ENCODE measurements at places on chromosomes 12 and 14.

DNA sequence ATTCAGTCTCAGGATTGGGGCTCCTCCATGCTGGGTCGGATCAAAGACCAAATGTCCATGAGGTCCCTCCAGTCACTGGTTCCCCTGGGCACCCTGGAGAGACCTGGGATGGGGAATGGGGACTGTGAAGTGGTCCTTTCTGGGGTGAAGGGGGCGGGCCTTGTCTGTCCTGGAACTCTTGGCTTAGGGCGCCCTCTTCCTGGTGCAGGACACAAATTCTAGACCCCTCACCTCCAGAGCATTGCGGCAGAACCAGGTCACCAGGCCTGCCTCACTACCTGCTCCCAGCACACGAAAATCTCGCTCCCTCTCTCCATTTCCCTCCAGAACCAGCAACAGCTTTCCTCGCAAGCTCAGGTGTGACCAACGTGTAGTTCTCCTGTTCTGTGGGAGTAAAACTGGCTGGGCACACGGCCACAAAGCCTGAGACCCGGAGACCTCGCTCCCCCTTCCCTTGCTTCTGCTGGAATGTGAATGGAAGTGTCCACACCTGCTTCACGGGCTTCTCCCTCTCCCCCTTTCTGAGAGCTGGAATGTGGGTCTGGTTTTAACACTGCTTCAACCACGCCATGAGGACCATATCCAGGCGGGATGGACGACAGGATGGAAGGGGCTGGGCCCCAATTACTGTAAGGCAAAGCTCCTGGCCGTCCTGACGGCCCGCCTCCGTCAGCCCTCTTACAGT lies 112.7 kb downstream of the SCARB1 start:
- DNase-seq, result no peak

- DNase-seq, result no peak
These were observed 34.5 kb downstream of the FBRSL1 start for GRCh38 chr12:132524405-132524804.

DNA sequence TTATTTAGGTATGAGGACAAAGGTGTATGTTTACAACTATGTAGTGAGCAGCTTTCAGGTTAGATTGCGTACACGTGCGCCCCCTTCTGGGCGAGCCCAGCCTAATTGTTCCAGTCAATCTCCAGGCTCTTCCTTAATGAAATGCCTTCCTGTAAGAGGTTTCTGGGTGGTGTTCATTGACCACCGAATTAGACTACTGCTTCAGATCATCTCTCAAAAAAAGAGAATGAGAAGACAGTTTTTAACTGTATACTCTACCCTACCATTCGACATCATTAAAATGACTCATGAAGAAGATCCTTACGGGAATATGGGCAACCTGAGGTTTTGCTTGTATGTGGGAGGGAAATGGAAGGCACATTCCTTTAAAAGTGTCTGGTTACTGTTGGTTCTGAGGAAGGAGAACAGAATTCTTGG lies 2.1 kb downstream of the LUM start:
- DNase-seq, result peak; percentile 20

DNA sequence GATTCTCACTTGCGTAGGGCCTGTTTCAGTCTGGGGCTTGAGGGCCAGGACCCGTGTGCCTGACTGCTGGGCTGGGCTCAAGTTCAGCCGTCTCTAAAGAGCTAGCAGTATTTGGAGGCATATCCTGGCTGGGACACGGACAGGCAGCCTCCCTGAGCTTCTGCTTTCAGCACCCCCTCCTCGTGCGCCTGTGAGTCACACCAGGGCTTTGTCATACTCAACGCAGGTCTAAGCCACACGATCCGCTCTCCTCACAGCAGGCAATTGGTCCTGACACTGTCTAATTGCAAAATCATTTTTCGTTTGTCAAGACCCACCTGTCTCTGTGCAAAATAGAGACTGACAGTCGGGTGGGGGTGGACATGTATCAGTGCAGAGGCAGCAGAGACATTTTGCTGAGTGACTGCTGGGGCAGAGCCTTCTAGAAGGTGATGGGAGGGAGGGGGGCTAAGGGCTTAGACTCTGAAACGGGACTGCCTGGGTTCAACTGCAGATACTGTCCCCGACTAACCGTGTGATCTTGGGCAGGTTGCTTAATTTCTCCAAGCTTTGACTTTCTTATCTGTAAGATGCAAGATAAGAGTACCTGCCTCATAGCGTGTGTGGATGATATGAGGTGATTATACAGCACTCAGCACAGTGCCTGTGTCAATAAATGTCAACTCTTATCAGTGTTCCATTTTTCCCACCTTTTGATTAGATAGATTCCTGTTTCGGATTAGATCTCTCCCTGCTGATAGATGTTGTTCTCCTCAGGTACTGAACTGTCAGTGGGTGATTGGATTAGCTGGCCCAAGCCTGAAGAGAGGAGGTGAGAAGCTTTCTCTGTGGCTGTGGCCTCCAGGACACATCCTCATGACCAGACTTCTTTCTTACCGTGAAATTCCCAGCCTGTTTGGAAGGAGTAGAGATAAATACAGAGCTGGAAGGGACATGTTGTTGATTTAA lies 53.1 kb downstream of the KCNA1 start:
- no peak for DNase-seq

DNA sequence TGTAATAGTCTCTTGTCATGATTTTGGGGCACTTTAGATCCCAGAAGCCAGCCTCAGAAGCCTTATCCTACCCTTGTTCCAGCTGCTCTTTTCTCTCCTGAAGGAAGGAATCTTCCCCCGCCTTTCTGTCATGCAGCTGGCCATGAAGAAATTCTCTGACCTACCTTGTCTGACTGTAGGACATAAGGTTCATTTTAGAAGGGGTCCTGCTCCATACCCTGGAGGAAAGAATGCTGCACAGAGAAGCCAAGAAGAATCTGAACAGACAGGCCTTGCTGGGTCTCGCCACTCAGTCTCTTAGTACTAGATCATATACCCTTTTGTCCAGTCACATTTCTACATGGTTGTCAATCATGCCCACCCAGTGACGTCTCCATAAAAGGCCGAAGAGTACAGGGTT lies 6.2 kb upstream of the TMCC3 start:
- DNase-seq, result no peak

GRCh38 chr12:29673346-29673745 lies 110.4 kb downstream of the TMTC1 start:
- DNase-seq, result no peak

GRCh38 chr12:212415-212714 lies 1.6 kb downstream of the SLC6A12 start:
- no peak for DNase-seq

DNA sequence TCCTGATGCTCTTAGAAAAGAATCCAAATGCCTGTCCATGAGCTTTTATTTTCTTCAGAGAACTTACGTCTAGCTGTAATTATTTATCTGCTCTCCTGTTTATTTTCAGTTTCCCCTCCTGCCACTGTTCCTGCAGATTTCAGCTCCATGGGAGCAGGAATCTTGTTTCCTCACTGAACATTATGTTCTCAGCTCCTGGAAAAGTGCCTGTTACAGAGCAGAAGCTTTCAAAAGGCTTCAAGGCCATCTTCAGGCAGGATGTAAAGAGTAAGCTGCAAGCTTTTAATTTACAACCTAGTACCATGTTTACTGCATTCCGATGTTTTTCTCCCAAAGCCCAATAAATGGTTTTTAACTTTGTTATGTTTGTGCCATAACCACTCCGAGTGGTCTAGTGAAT lies 98.4 kb upstream of the BTG1 start:
- no peak for DNase-seq

DNA sequence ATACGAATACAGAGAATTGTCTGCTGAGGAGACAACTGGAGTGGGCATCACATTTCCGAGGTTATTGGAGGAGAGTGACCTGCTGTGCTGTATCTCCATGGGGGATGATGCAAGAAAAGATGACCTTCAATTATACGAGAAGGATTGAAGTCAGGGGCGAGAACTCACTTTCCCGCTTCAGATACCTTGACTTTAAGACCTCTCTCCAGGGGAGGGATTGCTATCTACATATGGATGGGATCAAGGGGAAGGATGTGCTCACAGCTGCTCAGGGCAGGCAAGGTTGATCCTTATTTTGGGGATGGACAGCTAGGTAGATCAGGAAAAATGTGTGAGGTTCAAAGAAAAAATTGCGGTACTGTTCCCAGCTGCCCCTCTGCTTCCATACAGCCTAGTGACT lies 24.4 kb downstream of the NEUROD4 start:
- no peak for DNase-seq

- DNase-seq, result no peak
These were observed 248.9 kb downstream of the SLC16A7 start for GRCh38 chr12:59844750-59845149.

DNA sequence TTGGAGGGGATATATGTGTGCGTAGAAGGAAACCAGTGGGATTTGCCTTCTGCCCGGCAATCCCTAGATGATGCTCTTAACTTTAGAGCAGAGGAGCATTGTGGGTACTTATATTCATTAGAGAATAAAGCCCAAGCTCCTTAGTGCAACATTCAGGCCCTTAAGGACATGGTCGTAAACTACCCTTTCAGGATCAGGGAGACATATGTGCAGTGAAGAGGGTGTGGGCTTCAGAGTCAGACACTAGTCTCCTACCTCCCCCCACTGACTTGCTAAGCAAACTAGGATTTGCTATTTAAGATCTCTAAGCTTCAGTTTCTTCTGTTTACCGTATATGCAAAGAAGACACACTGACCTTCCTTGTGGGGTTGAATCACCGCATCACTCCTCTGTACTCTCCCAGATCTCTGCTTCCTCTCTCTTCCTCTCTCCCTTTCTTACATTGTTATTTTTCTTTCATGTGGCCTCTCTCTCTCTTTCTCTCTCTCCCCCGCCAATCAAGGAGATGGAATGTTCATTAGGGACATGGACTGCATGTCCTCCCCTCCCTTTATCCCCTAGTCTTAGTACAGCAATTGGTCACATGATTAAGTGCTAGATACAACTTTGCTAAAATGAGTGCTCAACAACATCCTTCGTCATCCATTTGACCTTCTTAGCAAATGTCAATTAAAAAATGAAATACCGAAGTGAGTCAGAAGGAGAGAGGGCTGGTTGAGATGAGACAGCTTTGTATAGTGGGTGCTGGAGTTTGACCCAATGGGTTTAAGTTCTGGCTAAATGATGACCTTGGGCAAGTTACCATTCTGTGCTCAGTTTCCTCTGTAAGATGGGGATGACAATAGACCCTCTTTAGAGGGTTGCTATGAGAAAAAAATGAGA lies 91.7 kb downstream of the TMX1 start:
- DNase-seq, result no peak

DNA sequence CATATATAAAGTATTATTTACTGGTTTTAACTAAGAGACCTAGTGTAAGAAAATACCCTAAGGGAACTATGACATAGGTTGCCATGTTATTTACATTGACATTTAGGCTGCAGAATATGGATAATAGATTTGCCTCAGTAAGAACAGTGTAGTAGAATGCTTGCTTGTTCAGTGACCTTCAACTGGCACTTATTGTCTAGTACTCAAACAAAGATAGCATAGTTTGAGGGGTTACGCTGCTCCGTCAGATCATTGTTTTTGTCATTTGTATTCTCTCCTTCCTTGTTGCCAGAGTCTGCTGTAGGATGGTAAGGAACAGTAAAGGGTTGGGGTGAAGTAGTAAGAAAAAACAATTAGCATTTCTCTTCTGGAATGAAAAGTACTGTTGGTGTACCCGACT lies 33.2 kb downstream of the TOGARAM1 start:
- no peak for DNase-seq

DNA sequence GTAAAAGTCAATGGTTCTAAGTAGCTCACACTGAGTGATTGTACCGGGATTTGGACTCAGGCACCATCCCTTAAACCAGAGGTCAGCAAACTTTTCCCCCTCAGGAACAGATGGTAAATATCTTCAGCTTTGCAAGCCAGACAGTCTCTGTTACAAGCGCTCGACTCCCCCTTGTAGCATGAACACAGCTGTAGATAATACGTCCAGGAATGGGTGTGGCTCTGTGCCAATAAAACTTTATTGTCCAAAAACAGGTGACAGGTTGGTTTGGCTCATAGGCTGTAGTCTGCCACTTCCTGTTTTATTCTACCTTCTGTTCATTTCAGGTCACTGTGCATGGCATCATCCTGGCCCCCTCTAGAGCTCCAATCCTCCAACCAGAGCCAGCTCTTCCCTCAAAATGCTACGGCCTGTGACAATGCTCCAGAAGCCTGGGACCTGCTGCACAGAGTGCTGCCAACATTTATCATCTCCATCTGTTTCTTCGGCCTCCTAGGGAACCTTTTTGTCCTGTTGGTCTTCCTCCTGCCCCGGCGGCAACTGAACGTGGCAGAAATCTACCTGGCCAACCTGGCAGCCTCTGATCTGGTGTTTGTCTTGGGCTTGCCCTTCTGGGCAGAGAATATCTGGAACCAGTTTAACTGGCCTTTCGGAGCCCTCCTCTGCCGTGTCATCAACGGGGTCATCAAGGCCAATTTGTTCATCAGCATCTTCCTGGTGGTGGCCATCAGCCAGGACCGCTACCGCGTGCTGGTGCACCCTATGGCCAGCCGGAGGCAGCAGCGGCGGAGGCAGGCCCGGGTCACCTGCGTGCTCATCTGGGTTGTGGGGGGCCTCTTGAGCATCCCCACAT lies 7.6 kb downstream of the BDKRB1 start:
- no peak for DNase-seq

DNA sequence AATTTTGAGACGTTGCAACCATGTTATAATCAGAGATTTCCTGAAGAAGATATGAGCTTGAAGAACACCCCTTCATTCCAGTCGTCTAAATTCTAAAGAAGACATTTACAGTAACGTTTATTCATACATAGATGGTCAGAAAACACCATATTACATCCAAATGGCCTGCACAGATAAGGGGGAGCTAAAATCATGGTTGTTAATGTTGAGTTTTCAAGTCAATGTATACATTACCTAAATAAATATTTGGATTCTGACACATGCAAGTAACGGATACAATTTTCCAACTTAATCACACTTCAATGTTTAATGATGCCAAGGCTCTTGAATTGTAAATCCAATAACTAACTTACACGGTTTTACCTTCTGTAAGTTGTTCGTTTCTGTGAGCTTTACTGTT lies 318.4 kb downstream of the SLC6A15 start:
- DNase-seq, result no peak

DNA sequence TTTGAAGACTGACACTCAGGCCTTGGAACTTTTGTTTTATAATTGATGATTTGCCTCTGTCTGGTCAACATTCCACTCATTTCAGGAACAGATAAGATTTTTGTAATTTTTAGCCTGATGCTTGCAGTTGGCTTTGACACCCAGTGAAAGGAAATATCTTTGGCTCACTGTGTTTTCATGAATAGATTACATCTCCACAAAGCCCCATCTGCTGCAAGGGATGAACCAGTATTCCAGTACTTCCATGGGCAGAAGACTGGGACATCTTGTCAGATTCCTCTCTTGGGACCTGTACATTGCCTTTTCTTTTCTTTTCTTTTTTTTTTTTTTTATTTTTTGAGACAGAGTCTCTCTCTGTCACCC lies 28.4 kb downstream of the GSG1 start:
- no peak for DNase-seq

DNA sequence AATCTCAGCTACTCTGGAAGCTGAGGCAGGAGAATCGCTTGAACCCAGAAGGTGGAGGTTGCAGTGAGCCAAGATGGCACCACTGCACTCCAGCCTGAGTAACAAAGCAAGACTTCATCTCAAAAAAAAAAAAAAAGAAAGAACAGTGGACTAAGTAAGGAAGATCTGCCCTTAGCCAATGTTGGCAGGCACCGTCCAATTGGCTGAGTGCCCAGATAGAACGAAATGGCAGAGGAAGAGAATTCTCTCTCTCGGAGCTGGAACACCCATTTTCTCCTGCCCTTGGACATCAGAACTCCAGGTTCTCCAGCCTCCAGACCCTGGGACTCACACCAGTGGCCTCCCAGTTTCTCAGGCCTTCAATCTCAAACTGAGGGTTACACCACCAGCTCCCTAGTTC lies 49.9 kb downstream of the ESR2 start:
- no peak for DNase-seq
